Activated naive CD8-positive, alpha-beta T cell treated with anti-CD3 and anti-CD28 coated beads for 36 hours (primary cell): ENCODE measurements at places on chromosomes 6 and 20. TPM values are rescaled to one million over a fixed set of nuclear protein-coding genes. Genes with fewer than 3 reads are reported as not detected.
A peak's percentile ranks its signal among the peaks of the same experiment; 100 is the strongest.

- peak overlapping the region; percentile 97 for H3K4me3 ChIP-seq
- H3K36me3 ChIP-seq, result peaks cover 30% of the 10 kb centered on the region
- peak overlapping the region; percentile 98 for H3K27ac ChIP-seq
- peaks cover 24% of the 10 kb centered on the region for H3K4me1 ChIP-seq
- H3K27me3 ChIP-seq, result no peaks in the 10 kb centered on the region
Observed at GRCh38 chr6:107957308-107957908, 600 bp downstream of the SEC63 start.

DNA sequence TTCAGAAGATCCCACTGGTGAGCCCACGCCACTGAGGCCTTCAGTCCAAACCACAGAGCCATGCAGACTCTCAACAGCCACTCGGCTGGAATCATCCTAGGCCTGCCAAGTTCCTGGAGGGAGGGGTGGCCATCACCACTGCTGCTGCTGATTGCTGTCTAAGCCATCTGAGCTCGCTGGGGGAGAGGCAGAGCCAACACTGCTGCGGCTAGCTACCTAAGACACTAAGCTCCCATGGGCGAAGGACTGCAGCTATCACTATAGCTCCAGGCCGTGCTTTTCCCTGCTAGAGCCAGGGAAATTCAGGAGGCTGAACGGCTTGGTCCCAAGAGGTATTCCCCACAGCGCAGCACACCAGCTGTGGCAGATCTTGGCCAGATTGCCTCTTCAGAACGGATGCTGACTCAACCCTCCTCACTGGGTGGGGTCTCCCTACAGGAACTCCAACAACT lies 73.6 kb downstream of the TBC1D32 start:
- H3K27me3 ChIP-seq, result no peaks in the 10 kb centered on the region
- no peak overlapping the region for H3K27ac ChIP-seq

GRCh38 chr20:40776466-40777457 lies 87.7 kb upstream of the MAFB start:
- H3K4me3 ChIP-seq, result no peak overlapping the region
- no peak for DNase-seq
- no peaks in the 10 kb centered on the region for H3K4me1 ChIP-seq
- no peaks in the 10 kb centered on the region for H3K36me3 ChIP-seq
- no peaks in the 10 kb centered on the region for H3K27me3 ChIP-seq

DNA sequence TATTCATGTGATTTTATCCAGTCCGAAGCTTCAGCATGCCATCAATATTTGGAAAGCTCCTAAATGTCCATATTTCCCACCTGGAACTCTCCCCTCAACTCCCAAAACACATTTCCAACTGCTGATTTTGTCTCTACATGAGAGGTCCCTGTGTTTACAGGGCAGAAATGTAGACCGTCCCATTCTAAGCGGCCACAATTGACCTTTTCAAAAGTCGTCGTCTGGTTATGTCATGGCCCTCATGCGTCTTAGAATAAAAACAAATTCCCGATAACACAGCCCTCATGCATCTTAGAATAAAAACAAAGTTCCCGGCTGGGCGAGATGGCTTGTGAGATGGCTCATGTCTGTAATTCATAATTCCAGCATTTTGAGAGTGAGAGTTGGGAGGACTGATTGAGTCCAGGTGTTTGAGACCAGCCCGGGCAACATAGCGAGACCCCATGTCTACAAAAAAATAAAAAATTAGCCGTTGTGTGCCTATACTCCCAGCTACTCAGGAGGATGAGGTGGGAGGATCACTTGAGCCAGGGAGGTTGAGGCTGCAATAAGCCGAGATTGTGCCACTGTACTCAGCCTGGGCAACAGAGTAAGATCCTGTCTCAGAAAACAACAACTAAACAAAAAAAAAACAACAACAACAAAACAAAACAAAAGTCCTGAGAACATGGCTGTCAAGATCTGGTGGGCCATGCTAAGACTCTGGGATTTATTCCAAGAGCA lies 6.4 kb upstream of the ZNF217 start:
- no peak overlapping the region for H3K4me3 ChIP-seq
- peaks cover 44% of the 10 kb centered on the region for H3K4me1 ChIP-seq
- no peaks in the 10 kb centered on the region for H3K27me3 ChIP-seq
- H3K27ac ChIP-seq, result no peak overlapping the region
- DNase-seq, result no peak

DNA sequence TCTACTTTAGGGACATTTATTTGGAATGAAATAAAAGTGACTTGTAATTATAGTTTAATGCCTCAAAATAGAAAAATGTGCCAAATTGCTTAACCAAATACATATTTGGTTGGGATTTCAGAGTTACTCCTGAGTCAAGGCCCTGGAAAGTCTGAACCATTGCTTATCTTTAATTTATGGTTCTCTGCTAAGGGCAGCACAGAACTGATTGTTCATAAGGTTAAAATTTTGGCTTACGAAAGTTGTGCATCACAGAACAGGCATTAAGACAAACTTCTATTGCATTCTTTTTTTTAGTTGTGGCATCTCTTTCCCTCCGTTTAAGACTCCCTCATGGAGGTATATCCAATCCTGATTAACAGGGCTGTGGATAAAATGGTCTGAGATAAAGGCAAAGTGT lies 92.2 kb upstream of the TENT5A start:
- no peak overlapping the region for H3K27ac ChIP-seq
- no peaks in the 10 kb centered on the region for H3K4me1 ChIP-seq
- no peaks in the 10 kb centered on the region for H3K36me3 ChIP-seq

GRCh38 chr20:56843386-56843785 lies 214.3 kb downstream of the TFAP2C start:
- H3K27me3 ChIP-seq, result no peaks in the 10 kb centered on the region
- H3K4me3 ChIP-seq, result no peak overlapping the region
- H3K36me3 ChIP-seq, result no peaks in the 10 kb centered on the region
- no peak for DNase-seq

- H3K27me3 ChIP-seq, result no peaks in the 10 kb centered on the region
- H3K27ac ChIP-seq, result peak overlapping the region; percentile 94
- no peaks in the 10 kb centered on the region for H3K36me3 ChIP-seq
- peaks cover 42% of the 10 kb centered on the region for H3K4me1 ChIP-seq
- DNase-seq, result peak; percentile 81
- peak overlapping the region; percentile 64 for H3K4me3 ChIP-seq
Observed at GRCh38 chr20:5078399-5078958, 41.3 kb downstream of the PCNA start.

Gene PROCR
- total RNA-seq, result 4.5 TPM

Gene YWHAB
- total RNA-seq, result 247 TPM

Gene ADGRF5
- total RNA-seq, result not detected
